ENCODE measurements at places on chromosomes 12 and 14.

DNA sequence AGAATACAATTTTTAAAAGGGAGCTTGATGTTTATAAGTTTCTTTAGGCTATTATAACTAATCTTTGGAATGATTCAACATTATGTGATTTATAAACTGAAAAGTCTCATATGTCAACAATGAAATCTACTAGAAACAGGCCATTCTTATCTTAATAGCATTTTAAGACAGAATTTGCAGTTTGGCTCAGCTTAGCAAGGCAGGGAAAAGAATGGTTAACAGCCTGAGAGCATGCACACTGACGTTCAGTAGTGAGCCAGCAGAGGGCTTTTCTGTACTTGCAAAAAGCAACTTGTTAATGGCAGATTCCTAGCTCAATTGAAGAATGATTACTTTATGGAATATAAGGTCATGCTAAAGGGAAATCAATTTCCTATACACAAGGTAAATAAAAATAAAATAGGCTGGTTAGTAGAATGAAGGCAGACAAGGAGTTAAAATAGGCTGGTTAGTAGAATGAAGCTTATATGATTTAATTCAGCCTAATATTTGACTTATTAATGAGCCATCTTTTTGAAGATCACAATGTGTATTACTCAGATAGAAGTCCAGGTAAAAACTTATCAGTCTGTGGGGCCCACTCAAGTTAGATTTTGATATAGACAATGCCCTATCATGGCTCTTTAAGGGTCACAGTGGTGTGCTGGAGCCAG, 95.9 kb downstream of the OTOGL start:
- DNase-seq = peak; percentile 82

- DNase-seq = no peak
Observed at GRCh38 chr14:89175881-89176799, 240.9 kb downstream of the FOXN3 start.

DNA sequence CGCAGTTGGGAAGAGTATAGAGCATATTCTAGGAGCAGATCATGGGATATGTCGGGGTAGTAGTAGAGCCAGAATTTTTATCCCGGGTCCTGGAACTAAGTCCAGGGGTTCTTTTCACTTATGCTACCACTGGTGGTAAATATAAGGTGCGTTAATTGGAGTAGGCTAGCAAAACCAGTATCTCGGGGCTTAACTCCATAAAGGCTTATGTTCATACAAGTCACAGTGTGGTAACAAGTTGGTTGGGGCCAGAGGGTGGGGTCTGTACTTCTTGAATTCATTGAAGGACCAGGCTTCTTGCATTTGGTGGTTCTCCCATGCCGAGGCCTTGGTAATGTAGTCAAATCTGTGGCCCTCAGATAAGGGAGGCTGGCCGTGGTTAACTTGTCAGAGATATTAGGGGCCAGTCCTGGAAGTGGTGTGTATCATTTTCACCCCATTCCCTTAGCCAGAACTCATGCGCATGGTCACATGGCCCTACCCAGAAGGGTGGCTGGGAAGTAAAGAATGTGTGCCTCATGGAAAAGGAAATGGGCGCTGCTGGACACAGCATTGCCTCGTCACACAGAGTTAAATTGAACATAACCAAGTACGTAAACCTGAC, 1.5 kb upstream of the ZNF641 start:
- no peak for DNase-seq

DNA sequence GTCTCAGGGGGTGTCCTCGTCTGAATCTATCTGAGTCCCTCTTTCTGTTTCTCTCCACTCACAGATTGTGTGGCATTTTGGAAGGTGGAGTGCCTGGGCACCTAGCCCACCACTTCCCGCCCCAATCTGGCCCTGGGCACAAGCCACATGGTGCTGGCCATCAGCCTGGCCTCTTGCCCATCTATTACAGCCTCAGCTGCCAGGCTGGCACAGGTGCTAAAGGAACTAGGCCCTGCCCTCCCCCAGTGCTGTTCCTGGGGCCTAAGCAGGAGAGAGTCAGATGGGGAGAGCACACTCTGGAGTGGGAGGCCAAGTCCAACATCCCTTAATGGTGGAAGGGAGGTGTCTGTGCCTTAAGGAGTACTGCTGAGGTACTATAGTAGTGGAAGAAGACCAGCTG, 8.3 kb upstream of the CALCOCO1 start:
- no peak for DNase-seq

DNA sequence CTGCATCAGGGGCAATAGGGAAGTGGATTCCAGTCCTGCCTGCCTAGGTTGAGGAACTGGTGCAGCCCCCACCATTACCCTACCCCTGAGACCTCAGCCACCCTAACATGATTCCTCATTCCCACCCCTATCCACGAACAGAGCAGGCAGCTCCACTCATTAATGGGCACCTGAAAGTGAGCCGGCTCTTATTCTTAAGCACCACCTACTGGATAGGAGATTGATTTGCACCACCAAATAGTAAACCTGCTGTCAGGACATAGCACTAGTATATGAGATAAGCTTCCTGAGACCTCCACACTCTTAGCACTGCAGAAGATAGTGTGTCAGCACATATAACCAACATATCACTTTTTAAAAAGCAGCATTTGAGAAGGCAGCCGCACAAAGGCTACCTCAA, 573.2 kb downstream of the SOX5 start:
- no peak for DNase-seq

GRCh38 chr14:101077481-101078074, 174.1 kb upstream of the RTL1 start:
- DNase-seq = peak; percentile 47

GRCh38 chr12:76426160-76426559, 77.9 kb upstream of the BBS10 start:
- no peak for DNase-seq

DNA sequence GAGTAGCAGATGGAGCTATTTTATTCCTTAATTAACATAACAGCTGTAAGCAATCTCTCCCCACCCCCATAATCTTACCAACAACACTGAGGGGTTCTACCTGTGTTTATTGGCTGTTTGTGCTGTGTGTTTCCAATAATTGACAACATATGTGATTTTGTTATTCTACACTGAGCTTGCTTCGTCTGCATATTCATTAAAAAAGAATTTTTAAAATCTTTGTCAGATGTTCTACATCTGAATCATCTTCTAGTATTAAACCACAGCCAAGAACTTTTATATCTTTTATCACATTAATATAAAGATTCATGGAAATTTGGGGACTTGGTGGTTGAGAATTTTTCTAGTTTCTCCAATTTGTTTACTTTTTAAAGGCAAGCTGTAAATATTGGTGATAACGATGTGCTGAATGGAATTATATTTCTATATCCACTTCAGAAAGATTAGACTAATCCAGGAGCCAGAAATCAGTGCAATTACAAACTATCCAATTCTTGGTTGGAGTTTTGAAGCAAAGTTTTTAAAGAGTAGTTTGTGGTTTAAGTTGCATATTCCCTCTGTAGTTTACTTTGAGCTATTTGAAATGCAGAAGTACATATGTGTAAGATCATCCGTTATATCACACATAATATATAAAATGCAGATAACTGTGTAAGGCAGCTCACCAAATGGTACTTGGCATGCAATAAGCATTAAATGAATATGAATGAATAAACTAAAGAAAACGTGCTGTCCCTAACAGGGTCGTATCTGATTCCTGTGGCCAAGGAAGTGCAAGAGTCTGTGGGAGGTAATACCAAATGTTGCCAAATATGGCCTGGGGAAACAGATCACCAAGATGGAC, 206.9 kb downstream of the PELI2 start:
- no peak for DNase-seq

- DNase-seq = no peak
Observed at GRCh38 chr14:68040633-68041369, 221.2 kb downstream of the RAD51B start.

DNA sequence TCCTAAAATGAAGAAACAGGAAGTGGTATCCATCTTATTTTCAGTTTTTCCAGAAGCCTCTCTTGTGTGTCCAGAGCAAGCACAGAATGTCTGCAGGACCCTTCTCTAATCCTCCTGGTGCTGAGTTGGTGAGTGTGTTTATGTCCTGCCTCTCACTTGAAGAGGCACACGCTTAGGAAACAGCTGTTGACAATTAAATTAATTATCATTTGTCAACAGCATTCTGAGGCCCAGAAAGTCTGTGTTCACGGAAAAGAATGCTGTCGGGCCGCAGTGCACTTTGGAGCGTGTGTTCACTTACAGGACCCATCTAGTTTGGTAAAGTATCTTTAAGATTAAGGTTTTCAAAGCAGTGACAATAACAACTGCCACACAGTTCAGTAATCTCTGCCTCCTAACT, 70.5 kb downstream of the LMNTD1 start:
- no peak for DNase-seq

DNA sequence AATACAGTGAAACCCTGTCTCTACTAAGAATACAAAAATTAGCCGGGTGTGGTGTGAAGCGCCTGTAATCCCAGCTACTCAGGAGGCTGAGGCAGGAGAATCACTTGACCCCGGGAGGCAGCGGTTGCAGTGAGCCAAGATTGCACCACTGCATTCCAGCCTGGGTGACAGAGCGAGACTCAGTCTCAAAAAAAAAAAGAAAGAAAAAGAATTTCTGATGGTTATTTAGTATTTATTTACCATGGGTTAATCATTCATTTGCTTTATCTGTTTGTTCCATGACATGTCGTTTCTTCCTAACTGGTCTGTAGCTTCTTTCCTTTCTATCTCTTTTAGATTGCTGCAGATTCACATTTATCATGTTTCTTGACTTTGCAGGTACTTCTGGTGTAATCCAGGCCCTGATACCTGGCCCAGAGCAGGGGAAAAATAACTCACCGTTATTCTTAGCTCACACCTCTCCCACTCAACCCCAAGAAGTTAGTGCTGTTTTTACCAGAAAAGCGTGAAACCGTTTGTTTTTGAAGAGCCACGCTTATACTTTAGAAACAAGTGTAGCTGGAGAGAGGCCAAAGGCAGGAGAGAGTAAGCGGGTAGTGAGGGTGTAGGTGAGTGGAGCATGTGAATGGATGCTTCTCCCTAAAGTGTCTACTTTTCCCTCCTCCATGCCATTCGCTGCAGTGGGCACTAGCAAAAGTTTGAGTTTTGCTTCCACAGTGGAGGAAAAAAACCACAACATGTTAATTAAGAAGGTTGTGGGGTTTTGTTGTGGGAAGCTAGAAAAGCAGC, 45.4 kb downstream of the SRGAP1 start:
- no peak for DNase-seq

- DNase-seq = no peak
Observed at GRCh38 chr12:45914090-45914489, 76.3 kb downstream of the SCAF11 start.

GRCh38 chr14:86015941-86016340, 486.0 kb downstream of the FLRT2 start:
- DNase-seq = no peak

- DNase-seq = peak; percentile 63
Observed at GRCh38 chr14:77026166-77026929, 2.2 kb downstream of the IRF2BPL start.

- DNase-seq = peak; percentile 69
Observed at GRCh38 chr14:50961605-50962221, 17.4 kb upstream of the PYGL start.

- DNase-seq = peak; percentile 22
Observed at GRCh38 chr14:91315844-91316267, 71.4 kb upstream of the GPR68 start.

DNA sequence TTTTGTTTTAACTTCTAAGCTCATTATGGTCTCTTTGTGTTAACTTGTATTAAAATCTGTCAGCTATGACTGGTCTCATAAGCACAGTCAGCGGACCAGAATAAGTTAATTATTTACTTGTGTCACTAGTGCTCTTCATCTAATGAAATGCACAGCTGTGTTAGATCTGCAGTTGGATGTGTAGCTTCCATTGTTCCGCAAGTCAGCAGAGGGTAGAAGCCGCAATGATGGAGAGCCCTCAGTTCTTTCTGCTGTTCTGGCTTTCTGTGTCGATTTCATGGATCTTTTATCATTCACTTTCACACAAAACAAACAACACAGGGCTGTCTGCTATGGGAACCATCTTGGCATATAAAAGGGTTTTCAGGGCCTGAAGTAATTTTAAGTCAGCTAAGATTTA, 89.3 kb upstream of the RFX4 start:
- DNase-seq = no peak

- no peak for DNase-seq
Observed at GRCh38 chr12:50129290-50129689, 17.3 kb downstream of the COX14 start.

DNA sequence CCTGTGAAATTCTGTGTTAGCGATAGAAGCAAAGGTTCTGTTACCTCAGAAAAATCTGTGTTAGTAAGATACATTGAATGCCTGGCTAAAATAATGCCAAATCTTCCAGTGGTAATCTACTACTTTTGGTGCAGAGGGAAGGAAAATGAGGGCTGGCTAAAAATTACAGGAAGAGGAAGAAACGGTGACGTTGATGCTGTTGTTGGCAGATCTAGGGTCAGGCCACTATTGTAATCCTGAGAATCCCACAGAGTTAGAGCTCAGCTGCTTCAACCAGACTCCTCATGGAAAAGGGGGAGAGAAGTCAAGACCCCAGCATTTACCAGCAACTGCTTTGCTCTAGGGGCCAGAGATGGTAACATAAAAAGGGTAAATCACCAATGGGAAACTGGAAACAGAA, 145.1 kb downstream of the PPM1H start:
- peak; percentile 87 for DNase-seq

DNA sequence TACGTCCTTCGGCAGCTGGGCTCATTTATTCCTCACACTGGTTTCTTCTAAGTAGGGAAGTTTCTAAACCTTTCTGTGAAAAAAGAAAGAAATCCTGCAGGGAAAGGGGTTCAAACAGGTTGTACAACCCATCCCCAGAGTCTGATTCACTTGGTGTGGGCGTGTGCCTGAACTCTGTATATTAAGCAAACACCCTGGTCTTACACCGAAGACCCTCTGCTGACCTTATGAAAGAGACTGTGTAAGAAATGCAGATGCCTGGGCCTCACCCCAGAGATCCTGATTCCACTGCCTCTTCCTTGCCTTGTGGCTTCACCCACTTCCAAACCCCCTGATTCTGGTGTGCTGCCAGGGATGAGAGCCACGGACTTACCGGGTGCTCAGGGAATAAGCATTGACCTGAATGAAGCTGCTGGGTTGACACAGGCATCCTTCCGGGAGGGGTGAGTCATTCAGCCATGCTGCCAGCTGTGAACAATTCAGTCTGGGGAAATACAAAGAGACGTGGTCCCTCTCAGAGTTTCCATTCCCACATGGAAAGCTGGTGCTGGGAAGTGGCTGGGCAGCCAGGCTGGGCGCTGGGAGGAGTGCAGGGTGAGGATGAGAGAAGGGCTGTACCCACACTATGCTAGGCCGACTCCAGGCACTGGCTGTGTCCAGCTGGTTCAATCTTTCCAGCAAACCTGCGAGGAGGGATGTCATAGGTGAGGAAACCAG, 26.5 kb upstream of the ACTN1 start:
- DNase-seq = peak; percentile 99

DNA sequence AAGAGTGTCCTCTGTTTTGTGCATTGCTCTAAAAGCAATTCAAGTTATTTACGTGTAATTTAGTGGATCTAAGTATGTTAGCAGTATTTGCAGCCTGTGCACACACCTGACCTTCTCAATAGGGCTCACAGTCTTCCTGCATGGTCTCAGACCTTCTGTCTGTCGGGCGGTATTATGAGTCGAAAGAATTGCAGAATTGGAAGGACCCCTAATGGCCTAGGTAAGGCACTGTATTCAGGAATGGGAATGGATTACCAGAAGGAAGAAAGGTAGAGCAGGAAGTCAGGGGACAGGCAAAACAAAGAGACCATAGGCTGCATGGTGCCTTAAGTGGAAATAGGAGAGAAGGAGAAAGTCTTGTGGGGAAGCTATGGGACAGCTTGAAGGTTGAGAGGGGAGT, 341.6 kb downstream of the VRK1 start:
- no peak for DNase-seq

All from lung microvascular endothelial cell (primary cell).